T-helper 17 cell (primary cell): ENCODE measurements at places on chromosomes 3 and 15.

DNA sequence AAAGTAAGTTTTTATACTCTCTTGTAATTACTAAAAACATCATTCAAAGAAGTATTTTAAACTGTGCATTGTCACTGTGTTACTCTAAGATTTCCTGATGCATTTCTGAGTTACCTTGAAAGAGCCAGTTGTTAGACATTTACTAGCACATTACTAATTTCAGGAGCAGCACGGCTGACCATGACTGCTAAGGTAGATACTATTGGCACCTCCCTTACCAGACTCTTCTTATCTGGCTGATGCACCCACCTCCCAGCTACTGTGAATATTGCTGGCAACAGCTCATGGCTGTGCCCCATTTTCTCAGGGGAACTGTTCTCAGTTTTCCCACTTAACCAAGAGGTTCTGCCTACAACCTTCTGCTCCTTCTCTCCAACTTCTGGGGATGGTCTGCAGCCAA is 29.4 kb downstream of the COL6A5 start:
- no peak for DNase-seq

- DNase-seq: no peak
These were observed 159.4 kb downstream of the TMEM108 start for GRCh38 chr3:133197619-133198018.

GRCh38 chr15:31325595-31326155 is 960 bp upstream of the KLF13 start:
- DNase-seq: peak; percentile 63

DNA sequence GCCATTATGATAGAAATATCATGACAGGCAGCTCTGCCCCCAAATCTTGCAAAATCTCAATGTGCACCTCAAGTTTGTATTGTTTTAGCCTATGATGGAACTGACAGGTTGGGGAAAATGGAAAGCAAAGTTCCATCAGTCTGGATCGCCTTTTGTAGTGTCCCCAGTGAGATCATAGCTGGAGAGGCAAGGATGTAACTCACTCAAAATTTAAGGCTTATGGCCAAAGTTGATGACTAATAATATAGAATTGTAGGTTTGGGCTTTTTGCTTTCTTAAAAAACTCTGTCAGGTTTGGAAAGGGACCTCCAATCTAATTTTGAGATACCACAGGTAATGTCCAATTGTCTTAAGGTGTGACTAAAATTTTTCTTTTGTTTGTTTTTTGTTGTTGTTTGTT is 1.4 kb upstream of the ACP3 start:
- no peak for DNase-seq

DNA sequence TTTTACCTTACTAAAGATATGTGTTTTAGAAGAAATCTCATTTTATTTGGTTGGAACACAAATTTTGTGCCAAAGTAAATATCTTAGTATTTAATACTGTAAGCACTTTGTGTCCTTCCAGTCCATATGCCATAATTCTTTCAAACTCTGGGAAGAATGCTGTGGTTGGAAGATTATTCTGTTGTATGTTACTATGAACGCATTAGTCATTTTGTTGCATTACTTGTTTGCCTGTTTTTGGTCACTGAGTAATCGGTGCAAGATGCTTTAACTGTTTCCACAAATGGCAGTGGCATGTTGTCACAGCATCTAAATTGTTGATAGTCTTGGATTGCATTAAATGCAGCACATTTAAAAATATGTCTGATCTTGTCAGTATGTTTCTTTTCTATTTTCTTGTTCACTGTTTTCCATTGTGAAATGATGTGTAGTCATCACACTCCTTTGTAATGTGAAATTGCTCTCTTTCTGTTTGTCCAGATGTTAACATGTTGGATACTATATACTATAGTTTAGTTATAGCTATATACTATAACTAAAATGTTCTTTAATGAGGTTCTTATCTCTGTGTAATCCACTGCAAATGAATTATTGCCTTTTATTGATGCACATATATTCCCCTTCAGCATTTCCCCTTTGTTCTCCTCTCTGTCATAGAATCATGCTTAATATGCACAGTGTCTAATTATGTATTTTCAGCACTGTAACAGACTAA is 89.9 kb upstream of the FLNB start:
- no peak for DNase-seq

DNA sequence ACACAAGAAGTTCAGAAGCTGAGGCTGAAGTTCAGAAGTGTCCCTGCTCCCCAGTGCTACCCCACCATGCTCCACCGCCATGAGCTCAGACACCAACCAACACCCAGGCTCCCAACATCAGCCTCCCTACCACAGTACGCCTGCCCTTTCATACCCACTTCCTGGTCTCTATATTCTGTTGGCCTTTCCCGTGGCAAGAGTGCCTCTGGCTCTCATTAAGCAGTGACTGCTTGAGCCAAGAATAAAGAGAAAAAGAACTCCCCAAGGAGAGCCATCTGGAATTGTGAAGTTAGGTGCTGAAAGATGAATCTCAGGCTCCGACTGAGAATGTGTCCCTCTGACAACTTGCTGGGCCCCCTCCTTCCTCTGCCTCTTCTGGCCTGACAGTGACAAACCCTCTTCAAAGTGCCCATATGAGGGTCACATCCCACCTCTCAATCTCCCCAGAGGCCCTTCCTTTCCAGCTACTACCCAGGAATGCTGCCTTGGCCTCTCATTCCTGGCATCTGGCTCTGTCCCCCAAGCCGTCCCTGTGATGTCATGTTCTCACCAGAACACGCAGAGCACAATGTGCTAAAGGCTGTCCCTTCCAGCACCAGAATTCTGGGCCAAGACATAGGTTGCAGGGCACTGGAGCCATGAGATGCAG is 306.8 kb downstream of the NTRK3 start:
- DNase-seq: no peak

- no peak for DNase-seq
These were observed 18.9 kb downstream of the GREM1 start for GRCh38 chr15:32736701-32737061.

DNA sequence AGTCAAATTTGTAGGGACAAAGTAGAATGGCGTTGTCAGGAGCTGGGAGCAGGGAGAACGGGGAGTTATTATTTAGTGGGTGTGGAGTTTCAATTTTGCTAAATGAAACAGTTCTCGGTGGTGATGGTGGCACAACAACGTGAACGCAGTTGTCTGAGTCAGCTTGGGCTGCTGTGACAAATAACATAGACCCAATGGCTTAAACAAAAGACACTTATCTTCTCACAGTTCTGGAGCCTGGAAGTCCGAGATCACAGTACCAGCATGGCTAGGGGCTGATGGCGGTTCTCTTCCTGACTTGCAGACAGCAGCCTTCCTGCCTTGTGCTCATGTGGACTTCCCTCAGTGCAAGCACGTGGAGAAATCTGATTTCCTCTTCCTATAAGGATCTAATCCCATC is 90.2 kb downstream of the CHSY1 start:
- DNase-seq: no peak

GRCh38 chr15:67068710-67069400 is 3.5 kb downstream of the SMAD3 start:
- DNase-seq: no peak

DNA sequence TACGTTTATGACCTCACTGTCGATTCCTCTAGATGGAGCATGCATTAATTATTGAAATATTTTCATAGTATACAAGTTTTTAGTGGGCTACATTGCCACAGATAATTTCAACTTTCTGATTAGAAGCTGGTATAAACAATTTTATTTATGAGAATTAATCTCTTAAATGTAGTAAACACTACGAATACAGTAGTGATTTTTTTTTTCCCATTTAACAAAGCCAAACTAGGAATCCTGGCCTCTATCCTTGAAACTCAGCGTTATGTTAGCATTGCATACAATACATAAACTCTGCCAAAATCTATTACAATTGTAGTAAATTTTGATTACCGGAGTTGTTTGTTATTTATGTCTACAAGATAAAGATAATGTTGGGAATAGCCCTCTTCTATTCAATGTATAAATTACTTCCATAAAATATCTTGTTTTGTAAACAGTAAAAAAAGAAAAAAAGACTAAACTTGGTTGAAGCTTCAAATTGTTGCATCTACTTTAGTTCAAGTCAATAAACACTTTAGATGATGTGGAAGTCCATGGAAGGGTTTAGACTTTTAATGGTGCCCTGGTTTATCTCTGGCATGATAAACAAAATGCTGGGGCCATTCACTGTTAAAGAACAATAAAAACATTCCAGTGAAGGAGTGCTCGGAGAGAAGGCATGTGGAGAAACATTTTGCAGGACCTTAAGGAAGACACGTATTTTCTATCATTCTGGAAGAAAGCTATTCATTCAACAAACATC is 77.3 kb upstream of the NR2F2 start:
- no peak for DNase-seq
